ENCODE measurements at places on chromosomes 12 and 14.

- DNase-seq = peak; percentile 50
These were observed 2.2 kb downstream of the ZC3H10 start for GRCh38 chr12:56120158-56120846.

DNA sequence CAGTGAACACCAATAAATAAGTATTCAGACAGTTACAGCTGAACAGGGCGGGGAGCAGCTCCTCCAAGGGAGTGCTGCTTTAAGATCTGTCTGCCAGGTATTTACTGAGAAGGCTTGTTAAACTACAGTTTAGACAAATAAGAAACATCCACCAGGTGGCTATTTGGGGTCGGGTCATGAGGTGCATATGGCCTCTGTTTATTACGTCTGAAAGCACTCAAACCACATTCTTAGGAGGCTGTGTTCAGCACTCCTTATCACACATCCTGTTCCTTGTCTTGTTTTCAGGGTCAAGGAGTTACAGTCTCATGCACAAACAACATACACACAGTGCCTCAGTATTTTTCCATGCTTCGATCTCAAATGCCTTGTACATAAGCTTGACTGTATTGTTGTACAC lies 78.8 kb downstream of the KCNMB4 start:
- peak; percentile 62 for DNase-seq

DNA sequence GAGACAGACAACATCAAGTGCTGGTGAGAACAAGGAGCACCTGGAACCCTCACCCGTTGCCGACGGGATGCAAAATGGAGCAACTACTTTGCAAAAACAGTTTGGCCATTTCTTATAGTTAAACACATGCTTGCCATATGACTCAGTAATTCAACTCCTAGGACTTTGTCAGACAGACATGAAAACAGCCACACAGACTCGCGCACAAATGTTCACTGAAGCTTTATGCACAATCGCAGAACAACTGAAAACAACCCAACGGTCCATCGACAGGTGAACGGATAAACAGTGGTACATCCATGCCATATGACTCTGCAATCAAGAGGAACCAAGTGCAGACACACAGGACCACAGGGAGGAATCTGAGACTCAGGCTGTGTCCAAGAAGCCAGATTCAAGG lies 30.8 kb downstream of the NCOR2 start:
- no peak for DNase-seq

DNA sequence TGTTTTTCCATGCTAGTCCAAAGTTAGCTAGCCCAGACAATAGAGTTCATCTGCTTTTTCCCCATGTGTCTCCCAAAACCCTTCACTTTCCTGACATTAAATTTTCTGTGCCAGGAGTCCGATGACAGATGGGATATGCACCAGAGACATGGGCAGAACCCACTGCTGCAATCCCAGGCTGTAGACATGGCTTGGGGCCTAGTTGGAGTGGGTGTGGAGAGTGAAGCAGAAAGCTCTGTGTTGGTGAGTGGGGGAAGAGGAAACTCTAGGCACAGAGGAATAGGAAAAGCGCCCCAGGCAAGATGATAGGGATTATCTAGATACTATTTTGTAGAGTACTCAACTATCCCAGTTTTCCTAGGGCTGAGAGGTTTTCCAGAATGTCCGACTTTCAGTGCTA lies 4.8 kb upstream of the KRT74 start:
- DNase-seq = no peak

GRCh38 chr12:23884909-23885308 lies 64.6 kb downstream of the SOX5 start:
- DNase-seq = no peak

DNA sequence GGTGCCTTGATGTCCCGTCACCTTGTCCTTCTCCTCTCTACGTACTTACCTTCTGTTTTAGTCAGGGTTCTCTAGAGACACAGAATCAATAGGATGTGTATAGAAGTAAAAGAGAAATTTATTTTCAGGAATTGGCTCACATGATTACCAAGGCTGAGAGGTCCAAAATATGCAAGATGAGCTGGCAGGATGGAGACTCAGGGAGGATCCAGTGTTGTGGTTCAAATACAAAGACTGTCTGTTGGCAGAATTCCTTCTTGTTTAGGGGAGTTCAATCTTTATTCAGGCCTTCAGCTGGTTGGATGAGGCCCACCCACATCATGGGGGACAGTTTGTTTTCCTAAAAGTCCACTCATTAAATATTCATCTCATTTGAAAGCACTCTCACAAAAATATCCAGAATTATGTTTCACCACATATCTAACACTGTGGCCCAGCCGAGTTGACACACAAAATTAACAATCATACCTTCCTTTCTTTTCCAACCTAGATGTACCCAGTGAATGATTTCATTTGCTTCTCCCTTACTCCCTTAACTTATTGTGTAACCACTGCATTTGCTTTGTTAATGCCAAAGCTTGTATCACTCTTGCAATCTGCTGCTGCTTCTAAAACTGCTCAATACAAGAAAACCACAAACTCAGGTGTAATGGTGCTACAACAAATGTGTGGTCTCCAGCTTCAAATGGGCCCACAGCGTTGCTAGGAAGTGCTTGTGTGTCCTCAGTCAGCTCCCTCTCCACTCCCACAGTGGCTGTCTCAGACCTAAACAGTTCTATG lies 195.4 kb upstream of the ARHGAP5 start:
- peak; percentile 52 for DNase-seq

- DNase-seq = no peak
These were observed 111.5 kb upstream of the SYT1 start for GRCh38 chr12:78753058-78753457.

GRCh38 chr14:29815016-29815674 lies 112.5 kb downstream of the PRKD1 start:
- no peak for DNase-seq

All from NCI-H226 (cell line).